GM23338 (cell line): ENCODE measurements at places on chromosomes 3 and 15.

DNA sequence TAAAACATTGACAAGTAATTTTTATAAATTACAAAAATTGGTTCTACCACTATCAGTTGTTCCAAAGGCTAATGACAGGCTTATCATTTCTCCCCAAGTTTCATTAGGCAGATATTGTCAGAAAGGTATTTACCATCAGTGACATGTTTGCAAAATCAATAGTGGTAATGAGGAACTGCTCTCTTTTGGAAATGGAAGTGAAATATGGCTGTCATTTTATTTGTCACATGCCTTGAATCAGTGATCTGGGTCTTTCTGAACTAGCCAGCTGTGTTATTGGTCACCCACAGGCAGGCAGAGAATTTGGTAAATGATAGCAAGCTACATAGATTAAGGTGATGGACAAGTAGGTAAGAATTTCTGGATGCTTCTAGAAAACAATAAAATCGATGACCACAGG lies 268.0 kb upstream of the ARHGEF26 start:
- DNase-seq, result no peak

GRCh38 chr3:182116386-182116785 lies 404.7 kb downstream of the SOX2 start:
- DNase-seq, result no peak

GRCh38 chr3:13788522-13789424 lies 91.1 kb downstream of the WNT7A start:
- no peak for DNase-seq

DNA sequence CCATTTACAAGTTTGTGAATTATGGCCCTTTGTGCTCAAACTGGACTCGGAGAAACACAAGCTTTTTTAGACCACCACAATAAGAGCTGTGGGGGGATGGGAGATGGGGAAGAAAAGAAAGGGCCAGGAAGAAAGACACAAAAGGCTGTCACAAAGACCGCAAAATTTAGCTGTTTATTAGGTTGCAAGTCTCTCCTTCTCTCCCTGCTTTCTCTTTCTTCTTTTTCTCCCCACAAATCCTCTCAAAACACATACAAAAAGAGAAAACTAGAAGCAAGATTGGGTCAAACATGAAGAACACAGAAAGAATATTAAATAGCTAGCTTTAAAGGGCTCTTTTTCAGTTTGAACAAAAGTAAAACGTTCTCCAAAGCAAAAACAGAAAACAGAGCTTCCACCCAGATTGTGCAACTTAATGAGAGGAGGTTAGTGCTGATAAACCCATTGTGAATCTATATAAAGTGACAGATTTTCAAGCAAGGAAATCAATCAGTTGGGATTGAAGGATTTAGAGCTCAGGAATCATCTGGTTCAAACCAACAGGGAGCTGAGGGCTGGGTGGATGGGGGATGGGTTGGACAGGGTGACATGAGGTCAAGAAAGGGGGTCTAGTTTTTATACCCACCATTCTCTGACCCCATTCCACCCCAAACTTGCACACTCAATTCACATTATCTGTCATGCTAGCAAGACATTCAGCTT lies 87.3 kb downstream of the DHX30 start:
- DNase-seq, result peak; percentile 53

DNA sequence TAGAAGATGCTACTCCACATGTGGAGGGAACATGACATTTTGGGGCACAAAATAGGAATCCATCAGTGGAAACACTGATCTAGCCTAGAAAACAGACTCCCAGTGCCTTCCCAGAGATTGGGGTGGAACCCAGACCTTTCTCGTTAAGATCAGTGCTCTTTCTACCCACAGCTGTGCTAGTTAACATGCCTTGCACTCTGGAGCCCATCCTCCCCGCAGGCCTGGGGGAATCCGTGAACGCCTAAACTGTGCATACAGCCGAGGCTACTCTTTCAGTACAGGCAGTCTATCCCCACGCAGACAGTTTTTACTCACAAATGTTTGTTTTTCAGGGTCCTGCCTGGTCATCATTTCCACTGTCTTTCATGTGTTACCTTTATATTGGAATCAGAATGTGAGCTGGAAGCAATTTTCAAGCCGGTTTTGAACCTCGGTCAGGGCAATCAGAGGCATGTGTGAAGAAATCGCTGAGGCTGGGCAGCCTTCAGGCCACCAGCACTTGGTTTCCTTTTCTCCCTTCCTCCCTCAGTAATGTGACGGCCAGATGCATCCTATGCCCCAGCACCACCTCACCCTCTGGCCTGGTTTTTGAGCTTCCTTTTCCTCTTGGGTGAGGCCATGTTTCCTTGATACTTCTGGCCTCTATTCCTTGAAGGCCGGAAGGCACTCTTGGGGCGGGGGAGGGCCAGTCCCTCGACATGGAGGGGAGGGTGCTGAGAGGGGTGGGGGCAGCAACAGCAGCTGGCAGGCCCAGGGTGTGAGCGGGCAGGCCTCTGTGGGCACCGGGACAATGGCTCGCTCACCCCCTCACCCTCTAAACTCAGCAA lies 123.6 kb upstream of the GALNT15 start:
- DNase-seq, result no peak

GRCh38 chr3:194181612-194182529 lies 45.9 kb downstream of the HES1 start:
- DNase-seq, result no peak

- DNase-seq, result no peak
These were observed 654.1 kb downstream of the EDEM1 start for GRCh38 chr3:5841599-5841998.

GRCh38 chr15:42218953-42219592 lies 11.0 kb upstream of the VPS39 start:
- no peak for DNase-seq

DNA sequence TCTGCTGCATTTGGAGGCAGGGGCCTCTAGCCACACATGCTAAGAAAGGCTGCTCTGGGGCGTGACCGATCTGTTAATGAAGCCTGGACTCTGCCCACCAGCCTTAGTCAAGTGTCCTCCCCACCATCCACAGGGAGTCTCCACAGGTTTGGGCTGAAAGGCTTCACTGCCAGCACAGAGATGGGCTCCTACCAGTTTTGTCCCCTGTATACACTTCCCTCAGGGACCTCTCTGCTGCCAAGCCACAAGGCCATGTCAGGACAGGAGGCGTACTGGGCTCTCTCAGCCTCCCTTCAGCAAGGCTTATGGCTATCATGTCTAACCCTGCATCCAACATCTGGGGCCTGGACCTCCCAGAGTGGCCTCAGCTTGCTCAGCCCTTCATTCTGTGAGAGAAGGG lies 23.5 kb downstream of the KIF9 start:
- DNase-seq, result no peak

DNA sequence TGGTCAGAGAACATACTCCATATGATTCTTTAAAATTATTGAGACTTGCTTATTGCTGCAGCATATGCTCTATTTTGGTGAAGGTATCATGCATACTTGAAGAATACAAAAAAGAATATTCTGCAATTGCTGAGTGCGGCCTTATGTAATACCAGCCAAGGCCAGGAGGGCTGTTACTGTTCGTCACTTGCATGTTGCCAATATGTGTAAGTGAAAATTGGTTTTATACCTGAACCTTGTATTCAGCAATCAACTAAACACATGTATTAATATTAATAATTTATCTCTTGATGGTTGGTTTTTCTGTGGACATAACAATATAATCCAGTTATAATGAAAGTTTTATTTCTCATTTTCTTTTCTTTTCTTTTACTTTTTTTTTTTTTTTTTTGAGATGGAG lies 13.9 kb upstream of the GABRA5 start:
- peak; percentile 38 for DNase-seq

- DNase-seq, result no peak
These were observed 2.8 kb upstream of the MESP1 start for GRCh38 chr15:89753855-89754254.

- DNase-seq, result no peak
These were observed 4.3 kb downstream of the LYSMD4 start for GRCh38 chr15:99728916-99729315.

- DNase-seq, result no peak
These were observed 41.4 kb downstream of the ABTB1 start for GRCh38 chr3:127714125-127714571.

DNA sequence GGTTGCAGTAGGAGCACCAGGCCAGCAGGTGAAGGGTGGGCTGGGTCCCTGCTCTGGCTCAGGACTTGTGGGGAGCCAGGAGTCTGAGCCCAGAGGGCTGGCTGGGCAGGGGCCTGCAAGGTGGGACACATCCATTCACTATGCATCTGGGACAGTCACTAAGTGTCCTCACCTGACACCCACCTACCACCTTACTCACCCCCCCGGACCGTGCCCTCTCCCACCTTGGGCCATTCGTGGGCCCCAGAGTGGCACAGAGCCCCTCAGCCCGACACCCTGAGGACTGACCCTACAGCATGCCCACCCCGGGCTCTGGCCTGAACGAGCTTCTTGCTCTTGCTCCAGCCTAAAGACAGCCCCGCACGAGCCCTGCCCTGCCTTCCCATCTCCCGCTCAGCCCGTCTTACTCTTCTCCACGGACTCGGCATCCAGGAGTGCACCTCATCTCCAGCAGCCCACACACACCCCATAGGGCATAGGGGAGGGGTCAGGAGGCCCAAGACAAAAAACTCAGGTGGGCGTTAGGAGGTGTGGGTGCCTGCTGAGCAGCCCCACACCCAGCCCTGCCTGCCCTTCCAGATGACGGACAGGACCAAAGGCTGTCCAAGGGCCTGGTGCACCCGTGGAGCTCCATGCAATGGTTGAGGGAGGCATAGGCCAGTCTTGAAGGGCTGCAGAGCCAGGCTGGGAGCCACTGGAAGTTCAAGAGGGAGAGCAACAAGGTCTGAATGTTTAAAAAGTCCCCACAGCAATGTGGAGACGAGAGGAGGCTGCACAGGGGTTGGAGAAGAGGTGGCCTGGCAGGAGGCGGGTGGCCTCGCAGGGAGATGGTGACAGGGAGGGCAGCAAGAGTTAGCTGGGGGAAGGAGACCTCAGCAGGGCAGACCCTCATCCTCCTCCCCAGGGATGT lies 27.0 kb downstream of the PTH1R start:
- no peak for DNase-seq

GRCh38 chr3:171459942-171460724 lies at the start of gene TNIK:
TSS of gene TNIK (minus strand) at chr3:171460405. CDS start at chr3:171460063, 342 bp downstream.
- peak; percentile 88 for DNase-seq

DNA sequence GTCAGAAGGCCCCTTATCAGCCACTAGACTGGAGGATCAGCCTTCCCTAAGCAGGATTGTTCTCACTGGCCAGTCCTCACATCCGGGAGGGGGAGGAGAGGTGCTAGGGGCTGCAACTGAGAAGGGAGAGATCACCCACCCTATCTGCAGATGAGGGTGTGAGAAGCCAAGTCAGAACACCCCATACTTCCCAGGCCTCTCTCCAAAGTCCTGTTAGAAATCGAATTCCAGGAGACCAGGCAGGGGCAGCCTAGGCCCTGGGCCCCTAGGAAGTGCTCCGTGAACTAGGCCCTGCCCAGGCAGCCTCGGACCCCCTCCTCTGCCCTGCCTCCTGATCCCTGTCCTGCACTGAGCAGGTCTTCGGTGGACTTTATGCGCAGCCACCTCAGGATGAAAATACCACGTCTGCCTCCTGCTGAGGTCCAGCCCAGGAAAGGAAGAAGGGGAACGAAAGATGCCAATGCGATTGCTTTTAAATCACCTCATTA lies 933 bp downstream of the DZIP1L start:
- DNase-seq, result peak; percentile 50

DNA sequence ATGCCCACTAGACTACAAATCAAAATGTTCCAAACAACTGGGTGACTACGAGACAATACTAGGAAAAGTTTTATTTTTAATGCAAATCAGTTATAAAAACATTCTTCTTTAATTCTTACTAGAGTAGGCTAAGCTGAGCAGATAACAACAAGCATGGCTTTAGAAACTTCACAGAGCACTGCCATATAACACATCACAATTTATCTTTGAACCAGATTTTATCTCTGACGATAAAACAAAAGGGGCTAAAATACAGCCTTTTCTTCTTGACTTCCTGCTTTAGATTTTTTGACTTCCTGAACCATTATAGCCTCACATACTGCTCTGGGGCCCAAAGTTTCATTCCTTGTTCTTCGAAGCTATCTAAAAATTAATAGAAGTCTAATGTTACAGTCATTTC lies 25.9 kb downstream of the TBC1D2B start:
- DNase-seq, result no peak

DNA sequence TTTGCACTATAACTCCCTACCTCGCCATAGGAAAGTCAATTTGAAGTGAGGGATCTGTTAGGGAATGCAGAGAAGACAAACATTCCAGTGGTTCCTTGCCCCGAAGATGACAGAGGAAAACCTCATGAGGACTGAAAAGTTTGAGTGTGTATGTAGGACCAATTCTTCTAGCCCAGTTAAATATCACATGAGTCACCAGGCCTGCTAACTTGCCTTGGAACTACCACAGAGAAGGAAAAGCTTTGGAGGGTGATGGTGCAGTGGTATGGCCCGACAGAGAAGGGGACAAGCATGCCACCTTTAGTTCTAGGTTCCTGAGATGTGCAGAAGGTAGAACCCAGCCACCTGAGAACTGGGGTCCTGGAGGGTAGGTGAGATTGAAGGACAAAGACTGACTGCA lies 2.6 kb upstream of the UPK1B start:
- no peak for DNase-seq

GRCh38 chr15:75335705-75336355 lies at the start of gene COMMD4:
TSS of gene COMMD4 (plus strand) at chr15:75336063. CDS start at chr15:75336090, 27 bp downstream.
- DNase-seq, result peak; percentile 99

DNA sequence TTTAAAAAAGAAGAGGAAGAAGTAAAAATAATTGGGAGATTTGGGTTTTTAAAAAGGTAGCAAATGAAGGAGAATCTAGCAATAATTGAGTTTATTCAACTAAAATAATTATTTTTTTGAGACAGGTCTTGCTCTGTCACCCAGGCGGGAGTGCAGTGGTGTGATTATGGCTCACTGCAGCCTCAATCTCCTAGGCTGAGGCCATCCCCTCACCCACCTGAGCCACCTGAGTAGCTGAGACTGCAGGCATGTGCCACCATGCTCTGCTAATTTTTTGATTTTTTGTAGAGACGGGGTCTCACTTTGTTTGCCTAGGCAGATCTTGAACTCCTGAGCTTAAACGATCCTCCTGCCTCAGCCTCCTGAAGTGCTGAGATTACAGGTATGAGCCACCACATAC lies 27.7 kb upstream of the ARF4 start:
- DNase-seq, result no peak

DNA sequence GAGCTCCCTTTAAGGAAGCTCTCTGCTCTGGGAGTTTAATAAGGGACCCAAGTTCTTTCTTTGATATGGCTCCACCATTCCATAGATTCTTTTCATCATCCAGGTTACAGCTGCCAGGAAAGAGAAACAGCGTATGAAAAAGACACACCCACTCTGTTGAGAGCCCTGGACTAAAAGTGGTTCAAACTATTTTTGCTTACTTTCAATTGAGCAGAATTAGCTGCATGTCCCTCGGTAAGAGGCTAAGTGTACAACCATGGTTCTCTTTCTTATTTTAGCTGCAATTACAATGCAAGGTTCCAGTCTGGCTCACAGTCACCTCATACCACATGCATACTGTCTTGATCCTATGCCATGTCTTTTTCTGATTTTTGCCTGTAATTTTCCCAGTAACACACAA lies 1288.3 kb downstream of the NSUN3 start:
- no peak for DNase-seq

- DNase-seq, result no peak
These were observed 127.7 kb upstream of the CHRM5 start for GRCh38 chr15:33840615-33841014.

GRCh38 chr3:154540950-154541604 lies 111.1 kb upstream of the GPR149 start:
- no peak for DNase-seq
